SHP77 (cell line): ENCODE measurements at places on chromosomes 6 and 20.

DNA sequence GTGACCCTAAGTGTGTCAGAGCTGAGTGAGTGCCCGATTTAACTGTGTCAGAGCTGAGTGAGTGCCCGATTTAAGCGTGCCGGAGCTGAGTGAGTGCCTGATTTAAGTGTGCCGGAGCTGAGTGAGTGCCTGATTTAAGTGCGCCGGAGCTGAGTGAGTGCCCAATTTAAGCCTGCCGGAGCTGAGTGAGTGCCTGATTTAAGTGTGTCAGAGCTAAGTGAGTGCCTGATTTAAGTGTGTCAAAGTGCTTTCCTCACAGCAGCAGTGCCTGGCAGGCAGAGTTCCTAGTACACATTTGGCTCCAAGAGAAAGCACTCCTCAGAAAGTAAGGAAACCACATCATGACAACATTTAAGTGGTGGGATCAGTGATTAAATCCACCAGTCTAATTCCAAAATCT lies 13.2 kb downstream of the SERAC1 start:
- DNase-seq: no peak

DNA sequence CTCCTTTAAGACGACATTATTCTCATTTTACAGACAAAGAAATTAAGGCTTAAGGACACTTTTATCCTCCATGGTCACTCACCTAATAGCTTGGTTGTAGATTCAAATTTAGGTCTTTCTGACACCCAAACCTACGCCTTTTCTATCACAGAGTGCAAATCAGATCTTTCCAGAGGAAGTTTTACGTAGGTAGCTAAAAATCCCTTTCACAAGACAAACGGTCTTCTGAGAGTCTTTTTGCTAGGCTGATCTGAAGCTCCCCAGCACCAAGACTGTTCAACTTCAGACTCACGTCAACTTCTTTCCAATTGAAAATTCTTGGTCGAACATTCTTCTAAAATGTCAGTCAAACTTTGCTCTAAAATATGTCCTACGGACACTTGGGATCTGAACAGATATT lies 46.5 kb downstream of the BLOC1S5 start:
- no peak for DNase-seq

DNA sequence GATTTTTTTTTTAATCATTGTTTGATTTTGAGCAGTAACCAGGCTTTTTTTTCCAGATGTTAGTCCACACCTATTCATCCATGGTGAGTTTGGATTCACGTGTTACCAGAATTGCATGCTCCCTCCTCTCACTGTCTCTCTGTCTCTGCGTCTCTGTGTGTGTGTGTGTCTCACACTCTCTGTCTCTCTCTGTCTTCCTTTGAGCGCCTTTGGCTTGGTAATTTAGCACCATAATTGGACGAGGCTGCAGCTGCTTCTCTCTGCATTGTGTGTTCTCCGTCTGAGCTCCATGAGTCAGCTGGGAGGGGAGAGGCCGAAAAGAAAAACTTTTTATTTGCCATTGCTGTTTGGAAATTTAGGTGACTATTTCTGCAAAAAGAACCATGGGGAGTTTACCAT lies 3.4 kb downstream of the TFAP2B start:
- DNase-seq: peak; percentile 19

GRCh38 chr6:4904461-4905025 lies 99.3 kb downstream of the RPP40 start:
- DNase-seq: no peak

DNA sequence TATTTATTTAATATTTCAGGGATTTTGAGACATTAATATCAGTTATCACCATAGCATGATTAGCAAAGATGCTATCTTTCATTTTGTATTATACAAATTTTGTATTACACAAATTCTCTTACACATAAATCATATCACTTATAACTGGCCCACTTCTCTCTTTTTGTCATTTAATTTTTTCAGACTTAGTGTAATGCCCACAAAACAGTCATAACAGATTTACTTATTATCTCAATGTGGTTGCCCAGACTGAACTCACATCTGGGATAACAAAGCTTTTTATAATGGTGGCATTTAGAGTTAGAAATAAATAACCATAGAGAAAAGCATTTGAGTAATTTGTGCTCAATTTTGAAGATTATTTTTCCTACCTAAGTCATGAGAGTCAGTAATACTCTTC lies 148.3 kb downstream of the TFAP2B start:
- DNase-seq: no peak

DNA sequence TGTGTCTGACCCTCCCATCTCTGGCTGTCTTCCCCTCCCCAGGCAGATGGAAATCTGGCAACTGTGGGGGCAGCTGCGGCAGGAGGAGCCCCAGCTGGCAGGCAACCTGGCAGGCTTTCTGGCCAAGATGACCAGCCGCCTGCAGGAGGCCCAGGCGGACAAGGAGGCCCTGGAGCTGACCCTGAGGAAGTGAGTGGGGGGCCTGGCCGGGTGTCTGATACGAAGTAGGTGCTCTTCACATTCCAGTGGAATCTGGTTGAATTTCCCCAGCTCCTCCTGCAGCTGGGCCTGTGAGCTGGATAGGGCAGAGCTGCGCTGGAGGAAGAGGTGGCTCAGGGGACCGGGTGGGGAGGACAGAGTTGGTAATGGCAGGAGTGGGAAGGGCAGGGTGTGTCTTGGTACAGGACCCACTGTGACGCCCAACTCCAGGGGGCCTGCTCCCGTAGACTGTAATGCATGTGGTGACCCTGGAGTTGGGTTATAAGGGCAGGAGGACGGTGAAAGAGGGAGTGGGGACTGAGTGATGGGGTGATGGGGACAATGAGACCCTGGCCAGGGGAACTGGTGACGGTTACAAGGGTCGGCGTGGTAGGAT lies 19.7 kb downstream of the RAB44 start:
- DNase-seq: no peak

DNA sequence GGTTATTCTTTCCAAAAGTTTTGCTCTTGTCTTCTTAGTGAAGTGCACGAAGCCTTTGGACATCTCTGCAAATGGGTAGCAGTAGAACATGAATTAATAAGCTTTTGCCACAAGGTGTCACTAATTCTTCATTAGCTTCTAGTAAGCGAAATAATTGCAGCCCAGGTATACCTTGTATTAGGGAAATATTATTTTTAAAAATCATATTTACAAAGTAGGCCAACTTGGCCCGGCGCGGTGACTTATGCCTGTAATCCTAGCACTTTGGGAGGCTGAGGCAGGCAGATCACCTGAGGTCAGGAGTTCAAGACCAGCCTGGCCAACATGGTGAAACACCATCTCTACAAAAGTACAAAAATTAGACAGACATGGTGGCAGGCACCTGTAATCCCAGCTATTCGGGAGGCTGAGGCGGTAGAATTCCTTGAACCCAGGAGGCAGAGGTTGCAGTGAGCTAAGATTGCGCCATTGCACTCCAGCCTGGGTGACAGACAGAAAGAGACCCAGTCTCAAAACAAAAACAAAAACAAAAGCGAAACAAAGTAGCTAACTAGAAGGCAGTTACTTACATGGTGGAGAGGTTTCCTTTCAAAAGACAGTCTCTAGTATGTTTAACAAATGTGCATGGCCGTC lies 8.8 kb upstream of the RSPH3 start:
- DNase-seq: peak; percentile 18

DNA sequence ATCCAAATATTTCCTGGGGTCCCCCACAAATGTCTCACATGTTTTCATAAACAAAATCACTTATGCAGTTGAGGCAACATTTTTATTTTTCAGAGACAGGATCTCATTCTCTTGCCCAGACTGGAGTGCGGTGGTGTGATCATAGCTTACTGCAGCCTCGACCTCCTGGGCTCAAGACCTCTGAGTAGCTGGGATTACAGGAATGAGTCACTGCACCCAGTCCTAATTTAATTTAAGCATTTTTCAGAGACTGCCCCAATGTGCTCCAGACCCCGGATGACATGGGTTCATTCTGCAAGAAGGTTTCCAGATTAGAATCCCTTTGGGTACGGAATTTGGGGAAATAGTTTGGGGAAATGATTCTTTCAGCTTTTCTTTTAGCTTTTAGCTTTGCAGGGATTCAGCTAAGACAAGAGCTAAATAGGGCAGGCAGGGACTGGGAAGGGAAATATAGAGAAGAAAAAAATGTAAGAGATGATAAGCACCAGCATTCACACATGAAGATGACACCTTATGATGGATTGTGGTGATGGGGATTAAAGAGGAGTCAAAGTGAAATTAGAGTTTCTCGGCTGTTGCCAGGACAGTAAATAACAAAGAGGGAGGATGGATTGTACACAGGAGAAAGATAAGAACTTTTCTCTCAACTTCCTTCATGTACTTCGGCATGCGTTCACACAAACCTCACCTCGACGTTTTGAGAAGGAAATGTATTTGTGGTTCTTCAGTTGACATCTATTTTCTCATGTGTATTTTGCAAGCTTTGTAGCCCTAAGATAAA lies 169.4 kb upstream of the TAB2 start:
- no peak for DNase-seq

DNA sequence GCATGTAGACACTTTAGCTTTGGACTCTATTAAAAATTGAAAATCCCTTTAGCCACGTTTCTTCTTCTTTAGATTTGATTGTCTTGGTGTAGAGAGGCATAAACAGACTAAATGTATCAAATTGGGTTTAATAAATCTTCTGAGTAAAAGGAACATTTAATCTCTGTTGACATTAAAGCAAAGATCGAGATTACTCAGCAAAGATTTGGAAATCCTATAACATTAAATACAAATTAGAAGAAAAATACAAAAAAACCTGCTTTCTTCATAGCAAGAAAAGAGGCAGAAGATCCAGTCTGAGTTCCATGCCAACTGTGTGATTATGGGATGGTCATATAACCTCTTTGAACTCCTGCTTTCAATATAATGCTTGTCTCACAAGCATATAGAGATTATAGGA lies 172.3 kb downstream of the GJA1 start:
- DNase-seq: no peak

GRCh38 chr20:48060841-48061720 lies 275.8 kb upstream of the SULF2 start:
- no peak for DNase-seq

GRCh38 chr6:44321210-44321609 lies 8.1 kb upstream of the AARS2 start:
- DNase-seq: no peak

GRCh38 chr6:167122827-167123657 lies at the start of gene CCR6:
CCR6 (plus strand) TSS chr6:167123096; CDS start chr6:167136135, 13,039 bp downstream.
- no peak for DNase-seq

DNA sequence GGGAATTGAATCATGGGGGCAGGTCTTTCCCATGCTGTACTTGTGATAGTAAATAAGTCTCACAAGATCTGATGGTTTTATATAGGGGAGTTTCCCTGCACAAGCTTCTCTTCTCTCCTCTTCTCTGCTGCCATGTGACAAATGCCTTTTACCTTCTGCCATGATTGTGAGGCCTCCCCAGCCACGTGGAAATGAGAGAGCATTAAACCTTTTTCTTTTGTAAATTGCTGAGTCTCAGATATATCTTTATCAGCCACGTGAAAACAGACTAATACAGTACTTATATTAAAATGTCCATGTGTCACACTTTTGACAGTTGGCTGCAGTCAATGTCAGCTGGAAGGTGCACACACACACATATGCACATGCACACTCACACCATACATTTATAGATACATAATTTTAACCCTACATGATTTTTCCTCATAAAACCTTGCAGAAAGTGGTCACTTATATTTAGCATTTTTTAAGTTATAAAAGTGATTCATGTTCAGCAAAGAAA lies 128.9 kb downstream of the OTOR start:
- no peak for DNase-seq
